ENCODE measurements at places on chromosomes 7 and 10.
A peak's percentile ranks its signal among the peaks of the same experiment; 100 is the strongest.

- no peak for DNase-seq
Measured at GRCh38 chr7:88165697-88166096, 54.1 kb downstream of the SRI start.

- DNase-seq = no peak
Measured at GRCh38 chr7:155521743-155522398, 24.5 kb downstream of the CNPY1 start.

- peak; percentile 32 for DNase-seq
Measured at GRCh38 chr10:79243181-79244067, 103.8 kb upstream of the PPIF start.

DNA sequence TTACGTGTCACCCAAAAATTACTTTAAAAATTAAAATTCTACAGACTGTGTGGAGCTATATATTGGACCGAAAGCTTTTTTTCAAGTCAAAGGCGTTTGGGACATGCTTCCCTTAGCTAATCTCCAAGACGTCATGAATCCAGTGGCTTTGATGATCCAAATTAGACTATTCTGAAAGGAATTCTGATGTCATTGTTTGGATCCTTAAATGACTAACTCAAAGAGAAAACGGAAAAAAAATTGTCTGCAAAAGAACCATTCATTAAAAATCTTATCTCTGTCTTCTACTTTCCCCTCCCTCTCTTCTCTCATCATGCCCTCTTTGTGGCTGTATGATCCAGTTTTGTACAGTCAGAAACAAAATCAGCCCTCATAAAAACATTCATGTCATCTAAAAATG lies 161.8 kb downstream of the ETV1 start:
- DNase-seq = no peak

- DNase-seq = no peak
Measured at GRCh38 chr7:35390146-35390545, 136.2 kb upstream of the TBX20 start.

GRCh38 chr10:21247592-21247991 lies 277.9 kb downstream of the SKIDA1 start:
- DNase-seq = no peak

- DNase-seq = no peak
Measured at GRCh38 chr10:70139151-70139996, 6.7 kb upstream of the AIFM2 start.

GRCh38 chr10:132297526-132297925 lies 10.2 kb downstream of the STK32C start:
- DNase-seq = no peak

DNA sequence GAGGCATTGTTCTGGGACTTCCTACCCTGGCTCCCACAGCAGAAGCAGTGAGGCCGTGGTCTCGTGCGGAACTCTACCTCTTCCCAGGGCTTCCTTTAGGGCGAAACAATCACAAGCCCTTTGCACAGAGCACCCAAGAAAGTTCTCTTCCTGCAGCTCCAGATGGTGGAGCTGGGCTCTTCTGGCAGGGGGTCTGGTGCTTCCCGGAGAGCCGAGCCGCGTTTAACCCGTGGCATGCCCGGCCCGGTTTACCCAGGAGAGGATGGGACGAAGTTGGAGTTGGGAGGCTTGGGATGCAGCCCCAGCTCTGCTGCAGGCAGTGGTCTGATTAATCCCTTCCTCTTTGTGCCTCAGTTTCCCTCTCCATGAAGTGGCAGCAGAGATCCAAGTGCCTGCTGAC lies 9.0 kb upstream of the ATP6V0E2 start:
- no peak for DNase-seq
